Stimulated activated CD4-positive, alpha-beta T cell treated with anti-CD3 and anti-CD28 coated beads, Interleukin-2, amount 100 ng/mL, for 4 hours (primary cell): ENCODE measurements at places on chromosomes 12 and 14.

DNA sequence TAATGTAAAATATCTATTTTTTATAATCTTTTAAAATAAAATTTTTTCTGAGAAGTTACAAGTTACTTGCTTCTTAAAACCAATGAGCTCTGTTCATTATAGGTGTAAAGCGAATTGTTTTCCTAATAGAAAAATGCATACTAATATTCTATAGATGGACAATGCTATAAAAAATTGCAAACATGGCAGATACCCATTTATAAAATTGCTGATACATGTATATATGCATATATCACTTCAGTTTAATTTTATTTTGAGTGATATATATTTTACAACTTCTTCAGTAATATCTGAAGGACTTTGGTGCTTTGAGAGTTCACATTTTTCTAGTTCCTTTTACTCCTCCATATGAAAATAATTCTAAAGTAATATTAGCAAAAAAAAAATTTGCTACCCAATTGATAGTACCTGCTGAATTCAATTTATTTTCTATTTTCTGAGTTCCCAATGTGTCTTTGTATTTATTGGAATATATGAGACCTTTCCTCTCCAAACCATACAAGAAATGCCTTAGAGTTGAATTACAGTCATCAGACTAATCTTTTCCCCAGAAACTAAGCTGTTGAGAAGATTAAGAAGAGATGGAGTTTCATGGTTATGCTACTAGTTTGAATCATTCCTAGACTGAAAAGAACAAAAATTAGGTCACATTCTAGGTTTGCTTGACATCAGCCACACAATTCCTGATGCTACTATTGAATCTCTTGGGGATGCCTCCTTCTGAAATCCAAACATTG lies 1937.5 kb upstream of the SEL1L start:
- no peak for DNase-seq

DNA sequence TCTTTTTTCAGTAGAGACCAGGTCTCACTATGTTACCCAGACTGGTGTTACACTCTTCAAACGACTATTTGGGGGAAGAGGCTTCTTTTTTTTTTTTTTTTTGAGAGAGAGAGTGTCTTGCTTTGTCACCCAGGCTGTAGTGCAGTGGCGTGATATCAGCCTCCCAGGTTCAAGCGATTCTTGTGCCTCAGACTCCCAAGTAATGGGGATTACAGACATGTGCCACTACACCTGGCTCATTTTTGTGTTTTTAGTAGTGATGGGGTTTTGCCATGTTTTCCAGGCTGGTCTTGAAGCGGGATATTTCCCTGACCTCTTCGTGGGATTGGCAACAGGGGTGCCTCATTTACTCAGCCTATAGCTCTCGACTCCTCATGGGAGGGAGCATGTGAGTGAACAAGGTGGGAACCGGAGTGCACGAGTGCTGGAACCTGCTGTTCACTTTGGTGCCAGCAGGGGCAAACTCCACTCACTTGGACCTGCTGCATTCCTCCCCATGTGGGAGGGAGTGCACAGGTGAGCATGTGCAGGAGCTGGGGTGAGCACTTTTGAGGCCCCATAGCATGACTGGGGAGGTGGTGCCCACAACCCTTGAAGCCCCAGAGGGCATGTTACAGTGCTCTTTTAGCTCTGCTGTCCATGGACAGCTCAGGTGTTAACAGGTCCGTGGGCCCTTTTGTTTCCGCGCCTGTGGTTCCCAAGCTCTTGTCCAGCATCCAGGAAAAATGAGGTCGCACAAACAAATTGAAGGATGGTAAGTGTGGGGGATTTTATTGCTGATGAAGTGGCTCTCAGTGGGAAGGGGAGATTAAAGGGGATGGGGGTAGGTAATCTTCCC lies 79.1 kb upstream of the HECTD1 start:
- DNase-seq = no peak

DNA sequence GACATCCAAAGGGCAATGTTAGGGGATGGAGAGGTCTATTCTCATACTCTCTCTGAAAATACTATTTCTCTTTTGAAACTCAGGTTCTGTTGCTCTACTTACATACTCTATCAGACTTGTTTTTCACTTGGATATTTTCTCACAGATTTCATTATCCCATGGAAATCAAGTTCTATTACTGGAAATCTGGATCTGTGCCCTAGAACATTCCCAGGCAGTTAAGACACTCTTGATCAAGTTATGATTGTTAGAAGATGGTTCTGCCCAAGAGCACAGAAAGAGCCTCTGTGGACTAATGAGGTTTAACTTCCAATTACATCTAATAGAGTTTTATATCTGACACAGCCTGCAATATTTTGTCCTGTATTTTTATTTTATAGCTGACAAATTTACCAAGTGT lies 591.0 kb upstream of the ATP2B1 start:
- no peak for DNase-seq

GRCh38 chr14:78592616-78593219 lies 422.5 kb downstream of the NRXN3 start:
- no peak for DNase-seq

- DNase-seq = peak; percentile 25
These were observed 63.2 kb downstream of the ERGIC2 start for GRCh38 chr12:29317556-29318363.

GRCh38 chr12:28460420-28461130 lies 270.3 kb downstream of the CCDC91 start:
- no peak for DNase-seq

- no peak for DNase-seq
These were observed 171.2 kb downstream of the TTC8 start for GRCh38 chr14:88995437-88996198.
